Right forelimb (tissue), 1 donor: ENCODE measurements at places on chromosomes 2 and 18.

DNA sequence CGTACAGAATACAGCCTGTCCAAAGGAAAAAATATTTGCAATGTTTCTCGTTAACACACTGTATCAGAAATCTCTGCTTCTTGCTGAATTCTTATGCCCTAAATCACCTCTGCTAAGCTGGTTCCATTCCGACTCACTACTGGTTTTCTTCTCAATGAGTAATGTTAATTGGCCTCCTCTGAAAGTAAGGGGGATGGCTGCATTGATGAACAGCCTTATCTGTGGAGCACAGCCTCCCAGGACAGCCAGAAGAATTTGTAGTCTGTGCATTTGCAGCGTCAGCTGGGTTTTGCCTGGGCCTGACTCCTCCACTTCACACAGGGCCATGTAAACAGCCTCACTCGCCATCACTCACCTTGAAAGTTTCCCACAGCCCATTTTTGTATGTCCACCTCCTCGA is 127.7 kb downstream of the RNF152 start:
- no peak for DNase-seq

- no peak for DNase-seq
Measured at GRCh38 chr2:3512086-3512485, 7.2 kb downstream of the ADI1 start.

GRCh38 chr2:207130958-207131521 is 34.7 kb downstream of the KLF7 start:
- DNase-seq: no peak

- no peak for DNase-seq
Measured at GRCh38 chr2:133755480-133756300, 187.4 kb upstream of the NCKAP5 start.

GRCh38 chr18:72181241-72181764 is 362.8 kb downstream of the CBLN2 start:
- DNase-seq: no peak

- DNase-seq: no peak
Measured at GRCh38 chr18:60197671-60198462, 174.7 kb downstream of the MC4R start.
